ENCODE measurements at places on chromosomes 7 and 10.

GRCh38 chr10:97517778-97518300 is 19.1 kb downstream of the UBTD1 start:
- no peak for DNase-seq

DNA sequence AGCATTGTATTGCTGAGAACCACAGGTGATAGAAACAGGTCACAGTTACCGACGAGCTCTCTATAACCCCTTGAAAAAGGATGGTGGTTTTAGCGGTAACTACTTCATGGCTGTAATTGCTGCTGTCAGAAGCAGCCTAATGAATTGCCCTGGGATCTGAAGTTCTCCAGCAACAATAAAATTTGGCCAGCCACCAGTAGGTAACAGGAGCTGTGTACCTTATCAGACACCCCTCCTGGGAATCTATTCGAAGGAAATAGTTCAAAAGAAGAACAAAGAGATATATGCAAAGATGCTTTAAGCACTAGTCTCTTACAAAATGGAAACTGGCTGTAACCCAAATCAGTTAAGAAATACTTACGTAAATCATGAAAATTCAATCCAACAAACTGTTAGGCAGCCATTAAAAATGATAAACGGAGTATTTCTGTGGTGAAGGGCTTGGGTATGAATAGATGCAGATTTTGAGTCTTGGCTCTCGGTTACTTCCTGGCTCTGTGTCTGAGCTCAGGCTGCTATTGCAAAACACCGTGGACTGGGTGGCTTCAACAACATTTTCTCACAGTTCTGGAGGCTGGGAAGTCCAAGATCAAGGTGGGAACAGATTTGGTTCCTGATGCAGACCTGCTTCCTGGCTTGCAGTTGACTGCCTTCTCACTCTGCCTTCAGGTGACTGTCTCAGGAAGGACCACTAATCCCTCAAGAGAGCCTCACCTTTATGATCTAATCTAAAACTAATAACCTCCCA is 1.6 kb downstream of the MSRB2 start:
- no peak for DNase-seq

DNA sequence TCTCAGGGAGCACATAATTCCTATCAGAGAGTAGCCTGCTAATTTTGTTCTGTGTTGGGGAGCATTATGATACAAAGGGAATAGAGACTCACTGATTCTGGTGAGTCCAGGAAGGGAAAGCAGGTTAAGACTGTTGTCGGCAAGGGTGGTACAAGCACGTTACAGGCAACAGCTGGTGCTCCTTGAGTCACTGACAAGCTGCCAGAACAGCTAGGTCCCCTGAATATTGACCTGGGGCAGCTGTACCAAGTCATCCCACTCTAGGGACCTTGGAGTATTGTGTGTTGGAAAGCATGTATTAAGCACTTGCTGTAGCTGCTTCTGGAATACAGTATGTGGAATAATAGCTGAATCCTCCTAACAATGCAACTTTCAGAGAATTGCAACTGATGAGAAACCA is 37.0 kb upstream of the GLCCI1 start:
- DNase-seq = peak; percentile 9

- DNase-seq = peak; percentile 16
Measured at GRCh38 chr10:23344241-23344841, at the start of gene C10orf67. C10orf67 (minus strand) TSS chr10:23344797; CDS start chr10:23344774, 23 bp downstream.

- no peak for DNase-seq
Measured at GRCh38 chr7:4074407-4074806, 607.7 kb upstream of the FOXK1 start.

GRCh38 chr7:79504607-79505389 is 51.3 kb upstream of the MAGI2 start:
- DNase-seq = no peak

DNA sequence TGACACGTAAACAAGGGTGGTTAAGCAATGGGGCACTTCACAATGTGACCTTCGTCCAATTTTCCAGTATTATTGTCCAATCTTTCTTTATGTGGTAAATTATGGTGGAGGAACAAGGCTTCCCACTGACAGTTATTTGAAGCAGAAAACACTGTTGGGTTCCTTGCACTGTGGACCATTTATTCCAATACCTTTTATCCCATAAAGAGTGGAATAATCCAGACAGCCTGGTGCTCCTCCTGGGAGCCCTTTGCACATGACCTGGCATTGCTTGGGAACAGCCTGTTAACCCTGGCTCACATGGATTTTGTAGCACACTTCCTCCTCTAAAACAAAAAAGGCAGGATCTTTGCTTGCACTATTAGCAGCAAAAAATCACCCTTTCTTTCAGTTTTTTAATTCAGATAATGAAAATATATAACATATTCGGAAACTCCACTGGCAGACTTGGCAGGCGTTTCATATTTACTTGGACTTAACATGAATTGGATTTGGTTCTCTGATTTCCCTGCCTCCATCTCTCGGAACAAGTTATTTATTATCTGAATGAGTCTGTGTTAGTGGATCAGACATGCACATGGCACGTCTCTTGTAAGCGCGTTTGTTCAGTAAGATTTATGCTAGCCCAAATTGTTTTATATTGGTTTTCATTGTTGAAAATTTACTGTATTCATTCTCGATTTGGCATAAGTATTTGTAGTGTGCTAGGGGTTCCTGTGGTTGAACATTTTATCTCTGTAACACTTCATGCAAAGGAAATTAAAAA is 59.3 kb downstream of the BMPER start:
- peak; percentile 69 for DNase-seq

DNA sequence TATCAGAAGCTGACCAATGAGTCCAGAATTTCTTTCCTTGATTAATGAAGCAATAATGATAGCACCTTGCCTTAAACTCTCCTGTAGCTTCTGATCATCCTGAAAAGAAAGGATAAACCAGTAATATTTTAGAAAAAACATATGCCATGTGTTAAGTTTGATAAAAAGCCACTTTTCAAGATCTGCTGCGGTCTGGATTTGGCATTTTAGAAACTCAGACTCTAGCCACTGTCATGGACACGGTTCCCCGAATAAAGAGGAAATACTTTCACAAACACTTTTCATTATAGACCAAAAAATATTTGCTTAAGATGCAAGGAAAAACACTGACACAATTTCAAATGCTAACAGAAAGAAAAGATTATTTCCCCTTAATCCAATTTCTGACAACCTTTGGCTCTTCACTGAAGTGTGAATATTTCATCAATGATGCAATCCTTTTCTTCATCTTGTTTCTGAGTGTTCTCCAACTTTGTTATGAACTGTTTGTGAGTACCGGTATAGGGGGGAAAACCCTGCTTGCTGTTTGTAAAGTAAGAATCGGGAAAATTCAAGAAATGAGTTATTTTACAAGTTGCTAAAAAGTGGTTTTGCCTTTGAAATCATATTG is 329.5 kb downstream of the CRPPA start:
- DNase-seq = no peak

All from NCI-H1092 treated with DMSO at 0.1 percent for 48 hours (cell line).